ENCODE measurements at places on chromosomes 16 and 17.
A peak's percentile ranks its signal among the peaks of the same experiment; 100 is the strongest.

GRCh38 chr17:1074886-1075605 lies 78.1 kb downstream of the TIMM22 start:
- peak; percentile 48 for DNase-seq

DNA sequence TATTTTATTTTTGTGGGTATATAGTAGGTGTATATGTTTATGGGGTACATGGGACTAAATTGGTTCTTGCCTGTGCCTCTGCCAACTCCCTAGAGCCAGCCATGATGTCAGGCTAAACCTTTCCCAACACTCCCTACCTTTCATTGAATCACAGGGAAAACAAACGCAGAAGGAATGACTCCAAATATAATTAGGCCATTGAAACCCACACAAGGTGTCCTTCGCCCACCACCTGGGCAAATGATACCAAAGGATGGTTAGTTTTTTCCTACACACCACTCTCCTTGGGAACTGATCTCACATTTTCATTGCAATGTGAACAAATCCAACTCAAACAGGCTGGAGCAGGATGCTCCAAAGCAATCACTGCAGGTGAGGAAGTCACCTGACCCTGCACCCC lies 27.5 kb downstream of the WSB1 start:
- DNase-seq = no peak

GRCh38 chr17:77957235-77957856 lies 1.2 kb upstream of the TNRC6C start:
- no peak for DNase-seq

DNA sequence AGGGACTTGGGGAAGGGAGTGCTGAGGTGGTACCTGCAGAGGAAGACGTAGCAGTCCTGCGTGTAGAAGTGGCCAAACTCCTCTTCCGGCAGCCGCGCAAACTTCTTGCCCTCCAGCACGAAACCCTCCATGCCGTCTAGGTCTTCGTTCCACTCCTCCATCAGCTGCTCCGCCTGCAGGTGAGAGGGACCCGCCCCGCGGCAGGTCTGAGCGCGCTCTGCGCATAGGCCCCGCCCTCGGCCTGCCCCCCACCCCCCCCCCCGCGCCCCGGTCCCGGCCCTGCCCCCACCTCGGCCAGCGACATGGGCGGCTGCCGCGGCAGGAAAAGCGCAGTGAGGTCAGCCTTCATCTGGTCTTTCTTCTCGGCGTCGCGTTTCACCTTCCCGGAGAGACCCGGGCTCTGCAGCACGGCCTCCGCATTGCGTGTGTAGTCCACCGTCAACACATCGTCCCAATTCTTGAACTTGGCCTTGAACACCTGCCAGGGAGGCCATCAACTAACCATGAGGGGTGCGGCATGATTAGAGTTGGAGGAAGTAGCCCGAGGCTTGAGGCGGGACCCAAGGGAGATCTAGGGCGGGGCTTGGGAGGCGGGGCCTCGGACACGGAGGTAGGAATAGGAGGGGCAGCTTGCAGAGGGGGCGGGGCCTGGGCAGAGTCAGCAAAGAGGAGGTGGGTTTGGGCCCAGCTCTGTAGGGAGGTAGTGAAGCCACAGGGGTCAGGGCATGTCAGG lies 11.5 kb downstream of the FLII start:
- DNase-seq = peak; percentile 70
